ENCODE measurements at places on chromosomes 12 and 14. TPM values are rescaled to one million over a fixed set of nuclear protein-coding genes. Genes with fewer than 3 reads are reported as not detected.

DNA sequence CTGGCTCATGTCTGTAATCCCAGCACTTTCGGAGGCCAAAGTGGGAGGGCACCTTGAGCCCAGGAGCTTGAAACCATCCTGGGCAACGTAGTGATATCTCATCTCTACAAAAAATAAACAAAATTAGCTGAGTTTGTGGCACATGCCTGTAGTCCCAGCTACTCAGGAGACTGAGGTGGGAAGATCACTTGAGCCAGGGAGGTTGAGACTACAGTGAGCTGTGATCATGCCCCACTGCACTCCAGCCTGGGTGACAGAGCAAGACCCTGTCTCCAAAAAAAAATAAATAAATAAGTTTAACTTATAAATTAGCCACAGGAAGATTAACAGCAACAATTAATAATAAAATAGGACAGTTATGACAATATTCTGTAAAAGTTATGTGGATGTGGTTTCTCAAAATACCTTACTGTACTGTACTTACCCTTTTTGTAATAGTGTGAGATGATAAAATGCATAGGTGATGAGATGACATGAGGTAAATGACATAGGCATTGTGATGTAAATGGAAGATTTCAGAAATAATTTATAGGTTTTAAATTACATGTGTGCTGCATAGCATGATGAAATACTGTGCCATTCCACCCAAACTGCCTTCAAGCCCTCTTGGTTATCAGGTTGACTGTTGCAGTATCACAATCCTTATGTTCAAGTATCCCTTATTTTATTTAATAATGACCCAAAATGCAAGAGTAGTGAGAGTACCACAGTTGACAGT is 22.0 kb downstream of the USP15 start:
- peaks cover 72% of the 10 kb centered on the region for H3K4me1 ChIP-seq
- H3K4me3 ChIP-seq = no peak overlapping the region
- H3K27me3 ChIP-seq = no peaks in the 10 kb centered on the region
- peaks cover 31% of the 10 kb centered on the region for H3K36me3 ChIP-seq

GRCh38 chr12:39912211-39912980 is 193.5 kb downstream of the SLC2A13 start:
- H3K27me3 ChIP-seq = no peaks in the 10 kb centered on the region
- DNase-seq = no peak
- no peak overlapping the region for H3K27ac ChIP-seq

- H3K4me1 ChIP-seq = peaks cover 80% of the 10 kb centered on the region
- peak; percentile 66 for DNase-seq
- H3K4me3 ChIP-seq = peak within 1 kb of the TSS; percentile 94
- peaks cover 38% of the 10 kb centered on the region for H3K36me3 ChIP-seq
- H3K27ac ChIP-seq = peak within 1 kb of the TSS; percentile 97
These were observed at the start of gene TCL1A for GRCh38 chr14:95713596-95714371. Gene TCL1A, minus strand, starts transcription at chr14:95714125. Its CDS starts 59 bp downstream, at chr14:95714066.

DNA sequence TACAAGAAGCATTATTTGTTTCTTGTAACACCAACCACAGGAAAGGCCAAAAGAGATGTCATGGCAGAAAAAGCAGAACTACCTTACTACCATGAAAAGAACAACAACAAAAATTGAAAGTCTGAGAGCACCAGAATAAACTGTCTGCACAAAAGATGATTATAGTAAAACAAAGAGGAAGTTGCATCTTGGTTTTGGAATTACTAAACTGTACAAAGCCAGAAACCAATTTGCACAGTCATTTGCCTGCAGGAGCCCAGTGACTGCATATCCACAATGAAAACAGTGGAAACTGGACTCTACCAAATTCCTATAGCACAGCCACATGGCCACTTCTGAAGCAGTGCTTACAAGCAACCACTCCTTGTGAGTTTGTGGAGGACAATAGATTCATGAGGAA is 276.2 kb downstream of the SSPN start:
- no peak for DNase-seq
- H3K4me3 ChIP-seq = peak overlapping the region; percentile 49
- H3K36me3 ChIP-seq = peaks cover 19% of the 10 kb centered on the region

- peaks cover 5% of the 10 kb centered on the region for H3K27me3 ChIP-seq
- H3K4me3 ChIP-seq = no peak overlapping the region
- DNase-seq = no peak
- H3K27ac ChIP-seq = no peak overlapping the region
- no peaks in the 10 kb centered on the region for H3K36me3 ChIP-seq
These were observed 300.9 kb upstream of the DCN start for GRCh38 chr12:91483471-91483985.

GRCh38 chr12:49562831-49563230 is 5.1 kb downstream of the MCRS1 start:
- peaks cover 73% of the 10 kb centered on the region for H3K36me3 ChIP-seq
- H3K27ac ChIP-seq = no peak overlapping the region
- H3K27me3 ChIP-seq = no peaks in the 10 kb centered on the region
- H3K4me3 ChIP-seq = no peak overlapping the region

DNA sequence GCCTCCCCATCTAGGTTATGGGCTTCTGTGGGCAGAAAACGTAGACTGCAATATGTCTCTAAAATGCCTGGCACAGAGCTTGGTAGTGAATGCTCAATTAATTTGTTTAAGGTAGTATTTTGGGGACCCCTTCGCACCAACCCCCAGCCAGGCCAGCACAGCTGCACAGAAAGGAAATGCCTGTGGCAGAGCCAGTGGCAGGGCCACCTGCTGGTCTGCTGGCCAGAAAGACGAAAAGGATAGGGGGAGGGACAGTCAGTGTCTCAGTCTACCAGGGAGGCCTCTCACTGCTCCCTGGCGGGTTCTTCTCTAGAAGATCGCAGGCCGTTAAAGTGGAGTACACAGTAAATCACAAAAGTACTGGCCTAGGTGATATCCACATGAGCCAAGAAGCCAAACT is 3.5 kb downstream of the RAB15 start:
- no peak overlapping the region for H3K27ac ChIP-seq
- H3K4me3 ChIP-seq = no peak overlapping the region
- DNase-seq = no peak
- H3K4me1 ChIP-seq = peaks cover 9% of the 10 kb centered on the region

The TMCC3 gene
- total RNA-seq = 28.0 TPM

The SDSL gene
- 0.20 TPM for total RNA-seq

The KCNC2 gene
- not detected for total RNA-seq

The TAS2R46 gene
- total RNA-seq = 0.60 TPM
